ENCODE measurements at places on chromosomes 11 and 22. TPM values are rescaled to one million over a fixed set of nuclear protein-coding genes. Genes with fewer than 3 reads are reported as not detected.
A peak's percentile ranks its signal among the peaks of the same experiment; 100 is the strongest.

- H3K36me3 ChIP-seq, result no peaks in the 10 kb centered on the region
- no peaks in the 10 kb centered on the region for H3K4me1 ChIP-seq
- no peaks in the 10 kb centered on the region for H3K27me3 ChIP-seq
- no peak overlapping the region for H3K27ac ChIP-seq
- no peak for DNase-seq
- no peak overlapping the region for H3K4me3 ChIP-seq
Measured at GRCh38 chr11:27512238-27512637, 5.7 kb upstream of the LIN7C start.

DNA sequence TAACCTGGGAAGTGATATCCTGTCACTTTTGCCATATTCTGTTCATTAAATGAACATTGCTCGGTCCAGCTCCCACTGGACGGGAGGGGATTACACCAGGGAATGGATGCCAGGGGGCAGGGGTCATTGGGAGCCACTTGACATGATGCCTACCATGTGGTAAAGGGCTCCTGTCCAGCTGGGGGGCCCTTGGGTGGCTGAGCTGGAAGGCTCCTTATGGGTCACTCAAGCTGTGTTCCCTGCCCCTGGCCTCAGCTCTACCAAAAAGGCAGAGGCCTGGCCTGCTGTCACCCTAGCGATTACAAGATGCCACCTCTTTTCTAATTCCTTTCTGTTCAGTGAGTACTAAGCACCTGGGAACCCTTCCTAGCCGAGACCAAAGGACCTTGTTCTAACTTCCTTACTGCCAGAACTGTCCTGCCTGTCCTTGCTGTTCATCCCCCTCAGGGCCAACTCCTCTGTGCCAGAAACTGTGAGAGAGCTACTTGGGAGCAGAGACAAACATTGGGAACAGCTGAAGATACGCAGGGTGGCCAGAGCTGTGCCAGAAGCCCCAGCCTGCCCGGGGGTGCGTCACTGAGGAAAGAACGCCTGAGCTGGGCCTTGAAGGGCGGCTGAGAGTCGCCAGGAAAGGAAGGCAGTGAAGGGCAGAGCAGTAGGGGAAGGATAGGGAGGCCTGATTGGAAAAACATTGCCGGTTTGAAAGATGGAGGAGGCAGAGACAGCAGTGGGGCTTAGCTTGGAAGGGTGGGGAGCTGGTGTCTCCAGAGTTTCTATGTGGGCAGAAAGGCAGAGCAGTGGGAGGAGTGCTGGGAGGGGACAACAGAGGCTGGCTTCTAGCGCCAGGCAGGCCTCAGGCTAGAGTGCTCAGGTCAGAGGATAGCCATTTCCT lies 12.7 kb upstream of the UVRAG start:
- no peak overlapping the region for H3K27ac ChIP-seq
- H3K27me3 ChIP-seq, result no peaks in the 10 kb centered on the region
- no peaks in the 10 kb centered on the region for H3K36me3 ChIP-seq
- no peak for DNase-seq
- H3K4me1 ChIP-seq, result no peaks in the 10 kb centered on the region

GRCh38 chr22:22879675-22880155 lies 7.9 kb upstream of the IGLL5 start:
- H3K4me3 ChIP-seq, result no peak overlapping the region
- no peak overlapping the region for H3K27ac ChIP-seq
- DNase-seq, result no peak
- H3K4me1 ChIP-seq, result peaks cover 7% of the 10 kb centered on the region

DNA sequence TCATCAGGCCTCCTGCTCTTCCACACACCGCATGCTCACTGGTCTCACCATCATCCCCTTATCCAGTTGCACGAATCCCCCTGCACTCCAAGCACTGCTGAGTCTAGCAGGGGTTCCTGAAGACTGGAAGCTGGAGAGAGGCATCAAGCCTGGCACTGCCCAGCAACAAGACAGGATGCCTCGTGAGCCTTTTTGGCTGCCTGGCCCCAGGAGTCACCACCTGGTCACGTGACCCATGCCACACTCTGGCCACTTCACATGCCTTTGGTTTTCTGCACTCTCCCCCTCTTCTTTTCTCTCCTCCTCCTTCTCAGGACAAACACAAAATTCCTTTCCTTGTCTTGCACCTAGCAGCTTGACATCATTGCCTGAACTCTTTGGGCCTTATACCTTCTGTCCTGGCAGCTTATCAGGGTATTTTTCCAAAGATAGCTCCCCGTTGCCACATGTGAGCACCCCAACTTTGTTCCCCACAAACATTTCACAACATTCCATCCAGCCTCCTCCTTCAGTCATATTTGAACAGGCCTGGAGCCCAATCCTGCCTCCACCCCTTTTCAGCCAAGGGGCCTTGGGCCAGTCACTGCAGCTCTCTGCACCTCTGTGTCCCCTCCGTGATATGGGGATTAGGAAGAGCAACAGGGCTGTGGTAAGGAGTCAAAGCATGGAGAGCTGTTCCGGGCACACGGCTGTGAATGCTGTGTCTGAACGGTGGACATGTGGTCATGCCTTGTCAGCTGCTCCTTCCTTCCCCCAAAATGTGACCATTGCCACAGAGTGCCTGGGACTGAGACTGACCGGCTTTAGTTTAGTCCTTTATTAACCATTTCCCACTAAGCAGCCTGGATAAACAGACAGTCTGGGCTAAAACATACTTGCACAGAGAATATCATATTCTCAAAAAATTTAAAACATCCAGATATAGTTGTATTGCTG lies 2.8 kb upstream of the PACSIN2 start:
- no peaks in the 10 kb centered on the region for H3K27me3 ChIP-seq
- H3K4me1 ChIP-seq, result no peaks in the 10 kb centered on the region
- H3K27ac ChIP-seq, result no peak overlapping the region
- H3K36me3 ChIP-seq, result no peaks in the 10 kb centered on the region
- no peak for DNase-seq

DNA sequence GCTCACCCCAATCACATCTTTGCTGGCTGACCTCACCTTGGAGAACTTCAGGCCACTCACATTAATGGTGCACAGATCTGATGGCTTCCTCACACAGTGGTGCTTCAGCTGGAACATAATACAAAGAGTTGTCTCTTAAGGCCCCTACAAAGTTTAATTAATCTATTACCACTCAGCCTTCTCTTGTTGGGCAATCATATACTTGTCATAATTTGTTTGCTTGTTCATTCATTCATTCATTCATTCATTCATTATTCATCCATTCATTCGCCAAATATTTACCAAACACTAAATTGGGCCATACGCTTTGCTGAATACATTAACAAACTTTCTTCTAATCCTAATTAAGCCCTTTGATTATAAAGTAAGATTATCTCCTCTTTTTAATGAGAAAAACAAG lies 15.1 kb downstream of the XRRA1 start:
- no peak for DNase-seq
- H3K36me3 ChIP-seq, result peaks cover 54% of the 10 kb centered on the region
- no peak overlapping the region for H3K4me3 ChIP-seq
- no peak overlapping the region for H3K27ac ChIP-seq
- H3K4me1 ChIP-seq, result no peaks in the 10 kb centered on the region

DNA sequence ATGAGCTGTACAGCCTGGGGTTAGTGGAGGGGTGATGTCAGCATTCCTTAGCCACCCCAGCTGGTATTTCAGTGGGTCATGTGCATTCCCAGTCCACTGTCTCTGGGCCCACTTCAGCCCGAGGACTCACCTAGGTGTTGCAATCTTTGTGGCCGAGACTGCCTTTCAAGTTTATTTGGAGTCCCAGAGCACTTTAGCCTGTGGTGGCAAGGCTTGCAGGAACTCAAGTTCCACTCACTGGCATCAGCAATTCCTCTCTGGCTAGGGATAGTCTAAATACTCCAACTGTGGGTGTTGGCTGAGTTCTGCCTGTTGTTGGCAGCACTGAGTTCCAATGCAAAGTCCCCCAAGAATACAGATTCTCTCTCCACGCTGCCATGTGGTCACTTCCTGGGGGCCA lies 191.6 kb upstream of the PGR start:
- no peak overlapping the region for H3K27ac ChIP-seq
- H3K27me3 ChIP-seq, result no peaks in the 10 kb centered on the region
- no peaks in the 10 kb centered on the region for H3K36me3 ChIP-seq
- H3K4me3 ChIP-seq, result no peak overlapping the region
- no peaks in the 10 kb centered on the region for H3K4me1 ChIP-seq

- peak overlapping the region; percentile 49 for H3K27ac ChIP-seq
- H3K4me3 ChIP-seq, result peak overlapping the region; percentile 51
- H3K4me1 ChIP-seq, result peaks cover 5% of the 10 kb centered on the region
Measured at GRCh38 chr11:94741022-94741679, 27.0 kb upstream of the AMOTL1 start.

DNA sequence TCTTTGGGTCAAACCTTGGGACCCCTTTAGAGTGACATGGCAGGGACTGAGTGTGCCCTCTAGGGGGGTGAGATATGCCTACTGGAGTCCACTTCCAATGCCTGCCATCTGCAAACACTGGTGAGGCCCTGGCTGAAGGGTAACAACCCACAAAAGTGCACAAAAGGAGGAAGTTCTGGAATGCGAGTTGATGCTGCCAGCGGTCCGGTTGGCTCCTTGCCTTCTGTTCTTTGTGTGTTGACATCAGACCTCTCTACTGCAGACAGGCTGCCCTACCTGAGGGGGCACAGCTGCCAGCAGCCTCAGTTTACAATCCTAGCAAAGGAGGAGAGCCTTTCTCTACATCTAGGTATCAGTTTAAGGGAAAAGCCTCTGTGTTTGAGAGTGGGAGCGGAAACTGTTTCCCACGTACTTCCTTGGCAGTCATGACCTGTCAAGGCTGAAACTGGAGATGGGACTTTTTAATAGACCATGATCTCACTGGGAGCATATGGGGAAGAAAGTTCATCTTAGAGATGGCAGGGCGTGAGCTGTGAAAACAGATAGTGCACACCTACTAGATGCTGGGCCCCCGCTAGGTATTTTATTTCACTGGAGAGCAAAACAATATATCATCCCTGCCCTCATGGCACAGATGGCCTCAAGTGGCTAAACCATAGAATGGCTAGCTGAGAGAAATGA lies 27.2 kb downstream of the BMAL1 start:
- no peak for DNase-seq
- no peak overlapping the region for H3K27ac ChIP-seq
- no peaks in the 10 kb centered on the region for H3K27me3 ChIP-seq
- no peaks in the 10 kb centered on the region for H3K4me1 ChIP-seq
- H3K4me3 ChIP-seq, result no peak overlapping the region
- no peaks in the 10 kb centered on the region for H3K36me3 ChIP-seq

GRCh38 chr11:7964873-7965272 lies 374 bp downstream of the NLRP10 start:
- DNase-seq, result no peak
- no peaks in the 10 kb centered on the region for H3K27me3 ChIP-seq
- H3K36me3 ChIP-seq, result no peaks in the 10 kb centered on the region
- H3K4me3 ChIP-seq, result no peak overlapping the region
- no peaks in the 10 kb centered on the region for H3K4me1 ChIP-seq

DNA sequence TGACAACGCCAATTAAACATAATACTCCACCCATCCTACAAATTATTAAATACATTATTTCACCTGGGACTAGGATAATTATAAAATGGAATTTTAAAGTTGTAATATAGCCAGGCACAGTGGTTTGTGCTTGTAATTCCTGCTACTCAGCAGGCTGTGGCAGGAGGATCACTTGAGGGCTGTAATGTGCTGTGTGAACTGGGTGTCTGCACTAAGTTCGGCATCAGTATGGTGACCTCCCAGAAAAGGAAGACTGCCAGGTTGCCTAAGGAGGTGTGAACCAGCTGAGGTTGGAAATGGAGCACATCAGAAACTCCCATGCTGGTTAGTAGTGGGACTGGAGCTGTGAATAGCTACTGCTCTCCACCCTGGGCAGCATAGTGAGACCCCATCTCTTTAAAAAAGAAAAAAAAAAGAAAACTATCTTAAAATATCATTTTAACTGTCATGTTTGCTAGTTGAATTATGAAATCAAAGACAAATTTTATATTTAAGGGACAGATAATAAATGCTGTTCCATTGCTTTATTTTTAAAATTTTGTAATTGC lies 28.0 kb downstream of the PPP6R2 start:
- H3K36me3 ChIP-seq, result no peaks in the 10 kb centered on the region
- no peak overlapping the region for H3K27ac ChIP-seq
- H3K27me3 ChIP-seq, result no peaks in the 10 kb centered on the region
- no peak for DNase-seq
- no peaks in the 10 kb centered on the region for H3K4me1 ChIP-seq

- no peaks in the 10 kb centered on the region for H3K36me3 ChIP-seq
- no peaks in the 10 kb centered on the region for H3K4me1 ChIP-seq
- DNase-seq, result no peak
- no peak overlapping the region for H3K4me3 ChIP-seq
- H3K27ac ChIP-seq, result no peak overlapping the region
Measured at GRCh38 chr22:33030923-33031525, 27.2 kb downstream of the SYN3 start.

DNA sequence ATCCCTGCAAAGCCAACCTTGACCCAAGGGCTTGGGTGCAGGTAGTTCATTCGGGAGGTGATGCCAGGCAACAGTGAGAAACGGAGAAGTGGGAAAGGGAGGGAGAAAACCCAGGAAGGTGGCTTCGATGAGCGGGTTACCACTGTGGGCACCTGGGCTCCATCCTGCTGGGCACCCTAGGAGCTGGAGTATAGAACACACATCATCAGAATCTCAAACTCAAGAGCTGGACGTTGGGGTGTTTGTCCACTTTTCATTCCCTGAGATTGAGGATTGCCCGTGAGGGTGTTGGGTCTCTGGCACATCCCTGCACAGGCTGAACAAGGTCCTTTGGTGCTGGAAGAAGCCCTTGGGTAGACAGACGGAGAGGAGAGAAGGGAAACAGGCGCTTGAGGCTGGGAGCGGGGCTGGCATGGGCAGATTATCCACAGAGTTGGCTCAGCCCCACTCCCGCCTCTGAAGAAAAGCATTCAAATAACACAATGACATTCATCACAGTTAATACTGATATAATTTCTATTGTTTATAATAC lies 70.4 kb downstream of the LRRC32 start:
- no peaks in the 10 kb centered on the region for H3K27me3 ChIP-seq
- peak; percentile 17 for DNase-seq
- H3K27ac ChIP-seq, result no peak overlapping the region
- H3K4me1 ChIP-seq, result no peaks in the 10 kb centered on the region
- H3K4me3 ChIP-seq, result no peak overlapping the region

GRCh38 chr11:34451053-34451452 lies 12.3 kb downstream of the CAT start:
- no peak for DNase-seq
- H3K27me3 ChIP-seq, result no peaks in the 10 kb centered on the region
- H3K4me3 ChIP-seq, result no peak overlapping the region
- H3K27ac ChIP-seq, result no peak overlapping the region
- no peaks in the 10 kb centered on the region for H3K36me3 ChIP-seq

GRCh38 chr22:19879643-19879991 lies 24.9 kb upstream of the GNB1L start:
- no peak overlapping the region for H3K4me3 ChIP-seq
- no peaks in the 10 kb centered on the region for H3K4me1 ChIP-seq
- DNase-seq, result no peak
- H3K36me3 ChIP-seq, result peaks cover 5% of the 10 kb centered on the region

GRCh38 chr11:130407978-130408377 lies 20.4 kb downstream of the ADAMTS8 start:
- no peak overlapping the region for H3K27ac ChIP-seq
- H3K36me3 ChIP-seq, result no peaks in the 10 kb centered on the region
- no peak overlapping the region for H3K4me3 ChIP-seq
- no peak for DNase-seq

- no peak overlapping the region for H3K27ac ChIP-seq
- H3K4me3 ChIP-seq, result no peak overlapping the region
- DNase-seq, result no peak
- H3K4me1 ChIP-seq, result no peaks in the 10 kb centered on the region
- no peaks in the 10 kb centered on the region for H3K36me3 ChIP-seq
- H3K27me3 ChIP-seq, result no peaks in the 10 kb centered on the region
Measured at GRCh38 chr11:14273895-14274294, 85.1 kb downstream of the RRAS2 start.

Gene PIH1D2
- not detected for total RNA-seq

Gene CLDN5
- 33.4 TPM for total RNA-seq

Gene MS4A4E
- total RNA-seq, result 13.1 TPM

Gene LARGE2
- 1.6 TPM for total RNA-seq

Gene PIK3IP1
- 25.2 TPM for total RNA-seq

Gene RBMXL2
- not detected for total RNA-seq

Gene TSSK2
- total RNA-seq, result not detected

Gene OR51B2
- not detected for total RNA-seq

Gene OR4C5
- total RNA-seq, result not detected
